Subcutaneous preadipocyte (primary cell): ENCODE measurements at places on chromosomes 11 and 22. TPM values are rescaled to one million over a fixed set of nuclear protein-coding genes. Genes with fewer than 3 reads are reported as not detected.

The SCUBE1 gene
- total RNA-seq, result not detected in 2 replicates

The ZP1 gene
- 0.37 and 0.98 TPM in 2 replicates for total RNA-seq

The GP1BB gene
- 0.20 and 0.37 TPM in 2 replicates for total RNA-seq

The PKP3 gene
- 1.8 and 2.5 TPM in 2 replicates for total RNA-seq

The SMC1B gene
- total RNA-seq, result under 0.01 TPM in 2 replicates

The FXYD6 gene
- not detected in 2 replicates for total RNA-seq

The MMP7 gene
- total RNA-seq, result not detected in 2 replicates

The ENTHD1 gene
- total RNA-seq, result not detected in 2 replicates

The NUP160 gene
- total RNA-seq, result 31.6 and 46.3 TPM in 2 replicates

The DDT gene
- total RNA-seq, result 99.7 and 132 TPM in 2 replicates

The TANGO2 gene
- total RNA-seq, result 28.7 and 31.5 TPM in 2 replicates

The BACE1-AS gene
- total RNA-seq, result 3.7 and 4.1 TPM in 2 replicates

The PCNX3 gene
- total RNA-seq, result 25.4 and 33.4 TPM in 2 replicates

The RPLP2 gene
- 206 and 432 TPM in 2 replicates for total RNA-seq

The PGGHG gene
- total RNA-seq, result 11.0 and 11.7 TPM in 2 replicates
